SW 1271 (cell line): ENCODE measurements at places on chromosomes 6 and 20.

DNA sequence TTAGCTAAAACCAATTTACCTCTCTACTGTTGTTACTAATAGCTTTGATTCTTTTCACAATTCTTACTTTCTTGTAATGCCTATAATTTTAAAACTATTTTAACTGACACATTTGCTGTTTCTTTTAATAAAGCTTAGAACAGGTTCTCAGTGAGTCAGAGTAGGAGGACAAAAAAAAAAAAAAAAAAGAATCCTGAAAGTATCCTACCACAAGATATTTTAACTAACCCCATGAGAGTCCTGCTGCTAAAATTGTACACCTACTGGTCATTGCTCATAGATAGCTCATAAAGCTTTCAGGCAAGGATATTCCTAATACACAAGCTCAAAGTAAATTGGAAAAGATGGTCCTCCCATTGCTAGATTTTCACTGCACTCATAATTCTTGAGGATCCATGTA lies 301.0 kb downstream of the CENPW start:
- DNase-seq, result no peak

GRCh38 chr6:106799031-106799894 lies 169.9 kb downstream of the QRSL1 start:
- no peak for DNase-seq

- DNase-seq, result no peak
Measured at GRCh38 chr6:35177157-35177556, 36.0 kb upstream of the TCP11 start.

DNA sequence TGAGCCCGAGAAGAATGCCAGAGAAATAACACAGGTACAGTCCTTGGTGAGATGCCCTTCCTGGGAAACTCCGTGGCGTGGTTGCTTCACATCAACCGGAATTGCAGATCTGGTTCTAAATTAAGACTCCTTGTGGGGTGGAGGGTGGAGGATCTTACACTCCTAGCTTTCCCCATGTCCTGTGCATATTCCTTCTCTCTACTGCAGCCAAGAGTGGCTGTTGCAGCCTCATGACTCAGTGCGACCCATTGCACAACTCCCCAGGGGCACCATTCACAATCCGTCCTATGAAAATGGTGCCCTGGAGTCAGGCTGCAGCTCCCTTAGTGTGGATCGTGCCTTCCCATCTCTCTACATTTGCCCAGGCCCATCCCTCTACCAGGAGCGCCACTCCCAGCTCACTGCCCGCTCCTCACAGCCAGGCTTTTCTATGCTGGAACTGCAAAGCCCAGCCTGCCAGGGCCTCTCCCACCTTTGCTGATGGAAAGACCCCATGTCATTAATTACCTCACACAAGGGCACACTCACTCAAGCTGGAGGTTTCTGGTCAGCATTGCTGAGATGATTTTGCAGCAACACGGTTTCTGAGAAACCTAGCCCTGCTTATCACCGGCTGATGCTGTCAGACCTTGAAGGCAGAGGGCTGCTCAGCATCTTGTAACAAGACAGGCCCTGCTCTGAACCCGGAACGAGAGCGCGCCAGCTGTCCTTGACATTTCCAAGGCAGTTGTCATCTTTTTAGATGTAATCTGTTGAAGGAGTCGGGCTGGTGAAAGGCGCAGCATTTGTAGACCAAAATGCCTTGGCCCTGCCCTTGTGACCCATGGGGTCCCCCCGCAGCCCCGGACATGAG lies 39.7 kb downstream of the SIRPA start:
- DNase-seq, result no peak

DNA sequence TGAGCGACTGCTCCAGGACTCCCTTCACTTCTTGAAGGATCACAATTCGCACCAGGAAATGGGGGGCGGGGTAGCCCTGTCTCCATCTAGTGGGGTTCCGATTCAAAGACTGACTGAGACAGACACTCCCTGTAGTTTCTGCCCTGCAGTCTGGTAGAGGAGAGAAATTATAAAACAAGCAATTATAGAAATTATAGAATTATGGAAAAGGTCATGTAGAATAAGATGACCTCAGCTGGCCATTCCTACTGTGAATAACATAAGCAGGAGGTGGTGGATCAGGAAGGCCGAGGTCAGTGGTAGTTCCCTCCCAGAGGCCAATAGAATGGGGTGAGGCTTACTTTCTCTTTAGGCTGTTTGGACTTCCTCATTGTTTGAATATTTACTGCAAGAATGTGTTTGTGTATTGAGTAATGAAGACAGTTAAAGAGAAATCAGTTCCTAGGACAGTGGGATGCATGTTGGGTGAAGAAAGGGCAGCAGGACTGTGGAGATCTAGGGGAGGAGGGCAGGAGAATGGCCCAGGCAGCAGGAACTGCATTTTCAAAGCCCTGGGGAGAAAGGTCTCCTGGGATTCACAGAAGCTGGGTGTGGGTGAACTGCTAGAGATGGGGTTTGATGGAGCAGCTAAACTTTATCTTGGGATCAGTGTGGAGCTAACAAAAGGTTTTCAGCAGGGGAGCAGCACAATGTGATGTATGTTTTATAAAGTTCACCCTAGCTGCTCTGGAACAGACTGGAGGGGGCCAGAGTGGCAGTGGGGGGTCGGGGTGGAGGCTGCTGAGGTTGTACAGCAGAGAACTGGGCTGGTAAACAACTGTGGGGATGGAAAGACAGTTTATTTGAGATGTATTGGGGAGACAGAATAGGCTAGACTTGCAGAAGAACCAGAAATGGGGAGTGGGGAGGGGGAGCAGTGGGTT lies 2.1 kb downstream of the ZNF341 start:
- peak; percentile 54 for DNase-seq

- no peak for DNase-seq
Measured at GRCh38 chr6:145621776-145622175, 113.5 kb downstream of the EPM2A start.

DNA sequence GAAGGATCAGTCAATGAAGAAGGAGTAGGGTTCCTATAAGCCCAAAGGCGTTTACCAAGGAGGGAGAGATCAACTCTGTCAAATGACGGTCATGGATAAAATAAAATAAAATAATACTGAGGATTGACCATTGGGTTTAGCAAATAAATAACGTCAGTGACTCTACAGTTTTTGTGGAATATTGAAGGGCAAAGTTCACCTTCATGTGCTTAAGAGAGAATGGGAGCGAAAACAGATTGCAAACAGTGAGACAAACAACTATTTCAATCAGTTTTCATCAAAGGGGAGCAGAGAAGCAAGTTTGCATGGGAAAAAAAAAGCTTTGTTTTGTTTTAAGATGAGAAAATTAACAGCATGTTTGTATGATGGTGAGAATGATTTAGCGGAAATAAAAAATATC lies 17.6 kb upstream of the NT5DC1 start:
- no peak for DNase-seq

GRCh38 chr6:3376893-3377535 lies 79.8 kb downstream of the SLC22A23 start:
- DNase-seq, result no peak

GRCh38 chr20:24755411-24755922 lies 193.6 kb upstream of the CST7 start:
- no peak for DNase-seq

GRCh38 chr20:25508083-25508770 lies 77.1 kb downstream of the NINL start:
- DNase-seq, result no peak

DNA sequence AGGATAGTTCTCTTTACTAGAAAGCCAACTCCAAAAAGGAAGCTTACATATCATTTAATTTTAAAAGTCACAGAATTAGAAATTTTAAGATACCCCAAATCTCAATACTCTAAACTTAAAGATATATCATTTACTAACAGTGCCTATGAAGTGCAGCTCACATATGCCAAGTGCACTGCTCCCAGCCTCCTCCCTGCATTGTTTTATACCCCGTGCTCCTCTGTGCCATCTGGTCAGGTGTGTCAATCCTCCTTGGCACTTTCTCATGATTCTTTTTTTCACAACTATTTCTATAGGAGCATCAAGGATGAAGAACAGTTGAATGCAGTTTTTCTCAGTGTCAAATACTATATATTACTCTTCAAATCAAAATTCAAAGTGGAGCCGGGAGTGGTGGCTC lies 8.8 kb downstream of the MAP7 start:
- no peak for DNase-seq

DNA sequence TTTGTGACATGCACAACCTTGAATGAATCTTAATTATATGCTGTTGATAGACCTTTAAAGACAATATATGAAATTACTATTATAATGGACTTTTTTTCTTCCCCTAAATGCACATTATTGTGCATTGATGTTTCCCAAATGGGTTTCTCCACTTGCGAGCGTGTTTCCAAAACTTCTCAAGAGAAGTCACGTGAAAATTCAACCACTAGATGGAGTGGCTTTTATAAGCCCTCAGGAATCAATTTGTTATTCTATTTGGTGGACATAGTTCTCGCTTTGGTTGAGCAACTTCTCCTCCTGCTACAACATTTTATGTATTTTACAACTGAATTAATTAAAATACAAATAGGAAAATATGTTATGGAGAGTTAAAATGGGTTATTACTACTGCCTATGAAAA lies 9.0 kb downstream of the CNR1 start:
- no peak for DNase-seq

DNA sequence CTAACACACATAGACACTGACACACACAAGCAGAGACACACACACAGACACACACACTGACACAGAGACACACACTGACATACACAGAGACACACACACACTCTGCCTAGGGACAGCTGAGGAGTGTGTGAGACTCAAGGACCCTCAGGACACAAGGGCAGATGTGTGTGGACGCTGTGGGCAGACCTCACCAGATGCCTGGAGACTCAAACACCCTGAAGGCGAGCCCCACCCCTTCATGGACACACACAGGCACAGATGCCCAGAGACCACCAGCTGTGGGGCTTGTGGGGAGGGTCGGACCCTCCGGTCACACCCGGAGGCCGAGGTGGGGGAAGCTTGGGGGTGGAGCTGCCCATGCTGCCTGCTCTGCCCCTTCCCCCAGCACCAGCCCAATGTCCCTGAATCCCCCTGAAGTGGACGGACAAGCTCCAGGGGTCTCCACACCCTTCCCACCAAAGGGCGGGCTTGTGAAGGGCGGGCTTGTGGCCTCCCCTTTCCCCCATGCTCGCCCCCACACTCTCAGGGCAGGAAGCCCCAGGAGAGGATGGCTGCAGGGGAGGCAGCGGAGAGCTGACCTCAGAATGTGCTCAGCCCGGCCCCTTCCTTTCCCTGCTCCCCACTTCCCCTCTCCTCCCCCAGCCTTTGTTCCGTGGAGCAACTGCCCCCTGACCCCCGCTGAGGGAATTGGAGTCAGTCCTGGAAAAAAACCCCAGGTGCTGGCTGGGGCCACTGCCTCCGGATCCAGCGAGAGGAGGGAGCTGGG lies 13.9 kb upstream of the ABHD16B start:
- no peak for DNase-seq

GRCh38 chr6:33132081-33132524 lies 56.3 kb downstream of the HLA-DPB1 start:
- no peak for DNase-seq

DNA sequence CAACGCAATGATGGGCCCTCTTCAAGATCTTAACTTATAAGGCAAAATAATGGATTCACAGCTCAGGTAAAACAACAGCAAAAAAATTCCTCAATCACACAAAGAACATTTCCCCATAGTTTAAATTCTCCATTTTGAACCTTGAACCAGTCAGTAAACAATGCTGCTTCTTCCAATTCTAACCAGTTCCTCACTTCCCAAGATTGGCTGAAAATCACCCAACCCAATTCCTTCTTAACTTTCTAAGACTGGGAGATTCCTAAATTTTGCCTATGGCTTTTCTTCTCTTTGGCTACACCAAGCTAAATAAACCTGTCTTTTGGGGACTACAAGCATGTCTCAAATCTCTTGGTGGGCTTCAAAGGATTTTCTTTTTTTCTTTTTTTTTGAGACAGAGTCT lies 3.1 kb upstream of the ZNF451 start:
- DNase-seq, result no peak

- no peak for DNase-seq
Measured at GRCh38 chr6:140541288-140541687, 1166.8 kb upstream of the CITED2 start.

DNA sequence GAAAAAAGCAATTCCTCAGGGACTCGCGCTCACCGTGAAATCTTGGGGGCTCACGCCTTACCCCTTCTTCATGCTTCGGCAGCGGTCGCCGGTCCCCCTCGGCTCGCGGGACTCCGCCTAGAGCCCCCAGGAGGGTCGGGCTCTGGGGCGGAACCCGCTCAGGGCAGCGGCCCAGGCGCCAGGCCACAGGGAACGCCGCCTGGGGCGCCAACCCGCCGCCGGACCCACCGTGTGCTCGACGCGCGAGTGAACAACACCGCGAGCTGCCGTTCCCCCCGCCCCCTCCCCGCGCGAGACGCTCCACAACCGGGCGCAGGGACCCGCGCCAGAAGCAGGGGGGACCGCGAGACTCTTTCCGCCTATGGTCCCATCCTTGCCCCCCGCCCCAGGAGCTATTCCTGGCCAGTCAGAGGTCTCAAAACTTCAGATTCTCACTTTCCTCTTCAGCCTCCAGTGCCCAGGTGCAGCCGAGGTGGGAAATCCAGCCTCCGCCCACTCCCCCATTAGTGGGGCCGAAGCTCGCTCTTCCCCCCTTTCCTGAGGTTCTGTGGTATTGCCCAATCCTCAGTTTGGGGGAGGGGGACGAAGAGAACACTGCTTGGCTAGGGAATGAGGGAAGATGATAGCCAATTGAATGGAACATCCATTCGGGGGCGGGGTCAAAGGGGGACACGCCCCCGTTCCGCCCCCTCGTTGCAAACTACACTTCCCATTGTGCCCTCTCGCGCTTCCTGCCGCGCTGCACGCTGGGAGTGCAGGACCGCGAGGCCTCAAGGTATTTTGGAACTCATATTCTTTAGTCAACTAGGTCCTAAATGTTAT lies at the start of gene WASF1:
WASF1 (minus strand) TSS at position 265 of the 822 bp plus-strand sequence. CDS start 52,069 bp downstream, outside the sequence.
- DNase-seq, result peak; percentile 98

- DNase-seq, result no peak
Measured at GRCh38 chr6:107504270-107505026, 14.5 kb downstream of the SOBP start.

- no peak for DNase-seq
Measured at GRCh38 chr20:48823476-48823875, 4.3 kb downstream of the PREX1 start.

- DNase-seq, result no peak
Measured at GRCh38 chr6:42392833-42393232, 58.9 kb downstream of the TRERF1 start.

GRCh38 chr6:36226438-36227047 lies 30.0 kb downstream of the BRPF3 start:
- DNase-seq, result no peak

DNA sequence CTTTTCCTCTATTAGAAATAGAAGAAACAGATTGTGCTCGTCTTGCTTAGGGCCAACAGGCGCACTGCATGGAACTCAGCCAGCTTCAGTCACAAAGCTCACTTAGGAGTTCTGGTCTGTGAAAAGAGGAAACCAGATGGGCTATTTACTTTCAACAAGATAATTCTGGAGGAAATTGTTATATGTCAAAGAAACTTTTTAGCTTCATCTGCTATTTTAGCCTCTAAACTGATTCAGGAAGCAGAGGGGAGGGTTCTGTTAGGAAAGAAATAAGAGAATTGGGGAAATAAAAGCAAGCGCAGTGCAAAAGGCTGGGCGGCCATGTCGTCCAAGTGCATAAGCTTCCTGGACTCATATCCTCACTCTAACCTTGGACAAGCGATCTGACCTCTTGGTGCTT lies 21.3 kb downstream of the PRKN start:
- DNase-seq, result no peak
